ENCODE measurements at places on chromosomes 2 and 18. TPM values are rescaled to one million over a fixed set of nuclear protein-coding genes. Genes with fewer than 3 reads are reported as not detected.

The RTP5 gene
- total RNA-seq: not detected

The TMEM150A gene
- total RNA-seq: 7.4 TPM

The TSPYL6 gene
- total RNA-seq: not detected

The MAL gene
- total RNA-seq: not detected
